ENCODE measurements at places on chromosomes 2 and 18. TPM values are rescaled to one million over a fixed set of nuclear protein-coding genes. Genes with fewer than 3 reads are reported as not detected.

DNA sequence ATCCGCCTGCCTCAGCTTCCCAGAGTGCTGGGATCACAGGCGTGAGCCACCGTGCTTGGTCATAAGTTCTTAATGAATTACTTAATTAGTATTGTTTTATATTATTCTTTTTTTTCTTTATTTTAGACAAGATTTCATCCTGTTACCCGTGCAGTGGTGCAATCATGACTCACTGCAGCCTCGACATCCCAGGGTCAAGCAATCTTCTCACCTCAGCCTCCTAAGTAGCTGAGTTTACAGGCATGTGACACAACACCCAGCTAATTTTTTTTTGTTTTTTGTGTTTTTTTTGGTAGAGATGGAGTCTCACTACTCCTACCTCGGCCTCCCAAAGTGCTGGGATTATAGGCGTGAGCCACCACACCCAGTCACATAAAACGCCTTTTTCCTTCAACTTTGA is 17.3 kb downstream of the C2orf42 start:
- no peak for DNase-seq

DNA sequence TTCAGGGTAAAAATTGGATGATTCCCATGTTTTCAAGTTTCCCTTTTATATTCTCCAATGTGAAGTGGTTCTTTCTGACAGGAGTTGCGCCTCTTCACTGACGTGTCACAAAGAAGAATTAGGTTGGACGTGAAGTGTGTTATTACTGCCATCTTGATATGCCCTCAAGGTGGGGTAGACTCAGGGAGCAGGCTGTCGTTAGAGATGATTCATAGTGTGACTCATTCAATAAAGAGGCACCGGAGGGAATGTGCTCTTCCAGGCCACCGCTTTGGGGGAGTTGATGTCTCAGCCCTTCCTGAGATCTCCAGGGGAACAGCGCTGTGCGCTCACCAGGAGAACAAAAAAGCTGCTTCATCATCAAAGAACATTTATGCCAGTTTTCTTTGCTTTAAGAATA is 3.6 kb upstream of the DGKD start:
- DNase-seq: peak; percentile 84

Gene LAMA3
- 7.0 TPM for total RNA-seq

DNA sequence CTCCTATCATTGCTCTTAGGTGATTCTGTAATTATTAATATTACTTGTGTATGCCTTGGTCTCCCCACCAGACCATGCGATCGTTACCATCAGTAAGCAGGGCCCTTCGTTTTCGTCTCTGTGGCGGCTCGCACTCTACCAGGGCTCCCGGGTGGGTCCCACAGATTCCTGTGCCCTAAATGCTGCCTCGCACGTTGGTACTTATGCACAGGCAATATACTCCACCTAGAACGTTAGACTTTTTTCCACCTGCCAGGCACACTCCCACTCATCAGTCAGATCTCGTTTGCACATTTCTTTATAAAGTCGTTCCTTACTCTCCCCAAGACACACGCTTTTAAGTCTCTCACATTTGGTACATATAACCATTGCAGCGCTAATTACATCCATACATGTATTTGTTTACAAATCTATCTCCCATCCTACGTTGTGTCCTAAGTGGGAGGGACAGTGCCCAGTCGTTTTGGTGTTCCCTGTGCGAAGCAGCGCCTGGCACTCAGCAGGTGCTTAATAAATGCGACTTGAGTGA is 901 bp downstream of the FEZ2 start:
- no peak for DNase-seq

Gene ENOSF1
- 19.3 TPM for total RNA-seq

- DNase-seq: no peak
These were observed 672.3 kb downstream of the ARHGAP15 start for GRCh38 chr2:143801561-143801960.

Gene MYO7B
- 0.13 TPM for total RNA-seq

Gene ATOH8
- total RNA-seq: 21.5 TPM

DNA sequence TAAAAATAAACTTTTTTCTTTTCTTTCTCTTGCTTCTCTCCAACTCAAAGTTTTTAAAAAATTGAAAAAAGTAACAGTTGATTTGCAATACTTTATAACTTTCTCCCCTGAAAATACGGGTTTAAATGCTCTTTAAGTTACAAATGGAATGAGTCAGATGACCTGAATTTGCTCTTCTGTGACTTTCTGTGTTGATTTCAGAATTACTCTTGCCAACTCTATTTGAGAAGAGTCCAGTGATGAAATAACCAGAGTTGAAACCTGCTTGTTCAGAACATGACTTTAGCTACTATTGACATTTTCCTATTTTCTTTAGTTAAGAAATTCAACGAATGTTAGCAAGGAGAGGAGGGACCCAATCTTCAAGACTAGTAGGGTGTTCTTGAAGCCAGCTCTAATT is 146.1 kb upstream of the ZSWIM2 start:
- peak; percentile 40 for DNase-seq

Gene HOXD3
- 7.2 TPM for total RNA-seq

GRCh38 chr2:70854411-70854810 is 18.8 kb upstream of the CD207 start:
- no peak for DNase-seq

DNA sequence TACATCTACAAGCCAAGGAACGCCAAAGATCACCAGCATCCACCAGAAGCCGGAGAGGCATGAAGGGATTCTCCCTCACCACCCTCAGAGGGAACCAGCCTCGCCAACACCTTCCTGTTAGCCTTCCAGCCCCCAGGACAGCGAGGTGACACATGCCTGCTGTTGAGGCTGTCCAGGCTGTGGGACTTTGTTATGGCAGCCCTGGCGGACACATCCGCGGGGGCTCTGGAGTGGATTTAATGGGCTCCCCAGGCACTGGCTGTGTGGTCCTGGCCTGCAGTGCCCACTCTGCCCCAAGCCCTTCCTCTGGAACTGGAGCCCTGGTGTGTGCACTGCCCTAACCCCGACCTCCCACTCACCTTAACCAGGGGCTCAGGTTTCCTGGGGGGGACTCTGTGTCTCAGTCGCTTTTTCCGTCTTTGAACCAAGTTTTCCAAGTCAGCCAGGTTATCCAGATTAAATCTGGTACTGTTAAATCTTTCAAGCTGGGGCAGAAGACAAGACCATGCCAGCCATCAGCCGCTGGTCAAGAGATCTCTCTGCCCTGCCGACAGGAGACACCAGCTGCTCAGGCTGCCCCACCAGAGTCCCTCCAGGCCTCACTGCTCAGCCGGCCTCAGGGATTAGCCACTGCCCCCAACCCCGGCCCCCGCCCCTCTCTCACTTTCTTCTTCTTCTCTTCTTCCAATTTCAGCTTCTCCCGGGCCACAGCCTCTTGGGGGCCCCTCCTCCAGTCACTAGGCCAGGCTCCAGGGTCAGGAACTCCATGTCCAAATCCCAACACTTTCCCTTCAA is 1.9 kb downstream of the ANKRD23 start:
- no peak for DNase-seq

- no peak for DNase-seq
These were observed 40.0 kb upstream of the FAHD2A start for GRCh38 chr2:95362486-95362885.

Gene ROCK2
- total RNA-seq: 39.0 TPM

- peak; percentile 66 for DNase-seq
These were observed 375.0 kb downstream of the CTNNA2 start for GRCh38 chr2:79887747-79888374.

Gene ARL5A
- total RNA-seq: 66.4 TPM

Gene CDK15
- total RNA-seq: not detected

- DNase-seq: peak; percentile 82
These were observed 172.5 kb downstream of the AGAP1 start for GRCh38 chr2:235666213-235666781.
